ENCODE measurements at places on chromosomes 6 and 20.

DNA sequence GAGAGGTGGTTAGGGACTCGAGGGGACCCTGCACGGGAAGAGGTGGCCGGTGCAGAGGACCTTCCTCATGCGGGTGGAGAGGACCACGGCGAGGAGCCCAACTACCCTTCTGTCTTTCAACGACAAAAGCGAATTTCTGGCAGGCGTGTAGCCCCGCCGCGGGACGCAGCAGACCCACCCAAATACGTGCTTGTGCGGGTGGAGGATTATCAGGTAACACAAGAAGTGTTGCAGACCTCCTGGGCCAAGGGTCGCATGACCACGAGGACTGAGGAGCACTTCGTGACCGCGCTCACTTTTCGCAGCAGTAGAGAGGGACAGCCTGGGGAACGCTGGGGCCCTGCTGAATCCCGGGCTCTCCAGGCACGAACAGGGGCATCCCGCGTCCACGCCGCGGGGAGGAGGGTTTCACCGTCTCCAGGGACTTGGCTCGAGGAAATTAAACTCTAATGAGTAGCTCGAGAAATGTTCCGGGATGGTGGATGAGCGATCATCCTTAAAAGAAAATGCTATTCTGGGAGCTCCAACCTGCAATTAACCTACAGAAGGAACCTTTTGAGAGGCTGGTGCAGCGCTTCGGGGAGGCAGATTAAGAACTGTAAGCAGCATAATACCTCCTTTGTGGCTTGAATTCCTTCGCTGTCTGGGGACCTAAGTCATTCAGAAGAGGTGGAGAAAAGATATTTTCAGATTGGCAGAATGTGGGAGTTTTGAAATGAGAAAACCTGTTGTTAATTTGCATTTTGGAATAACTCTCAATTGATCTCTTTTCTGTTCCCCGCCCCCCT, 804 bp downstream of the C6orf141 start:
- DNase-seq: peak; percentile 52

- DNase-seq: no peak
Measured at GRCh38 chr6:131916847-131917246, 34.3 kb downstream of the CCN2 start.

- DNase-seq: no peak
Measured at GRCh38 chr6:45498591-45498990, 120.9 kb upstream of the SUPT3H start.

DNA sequence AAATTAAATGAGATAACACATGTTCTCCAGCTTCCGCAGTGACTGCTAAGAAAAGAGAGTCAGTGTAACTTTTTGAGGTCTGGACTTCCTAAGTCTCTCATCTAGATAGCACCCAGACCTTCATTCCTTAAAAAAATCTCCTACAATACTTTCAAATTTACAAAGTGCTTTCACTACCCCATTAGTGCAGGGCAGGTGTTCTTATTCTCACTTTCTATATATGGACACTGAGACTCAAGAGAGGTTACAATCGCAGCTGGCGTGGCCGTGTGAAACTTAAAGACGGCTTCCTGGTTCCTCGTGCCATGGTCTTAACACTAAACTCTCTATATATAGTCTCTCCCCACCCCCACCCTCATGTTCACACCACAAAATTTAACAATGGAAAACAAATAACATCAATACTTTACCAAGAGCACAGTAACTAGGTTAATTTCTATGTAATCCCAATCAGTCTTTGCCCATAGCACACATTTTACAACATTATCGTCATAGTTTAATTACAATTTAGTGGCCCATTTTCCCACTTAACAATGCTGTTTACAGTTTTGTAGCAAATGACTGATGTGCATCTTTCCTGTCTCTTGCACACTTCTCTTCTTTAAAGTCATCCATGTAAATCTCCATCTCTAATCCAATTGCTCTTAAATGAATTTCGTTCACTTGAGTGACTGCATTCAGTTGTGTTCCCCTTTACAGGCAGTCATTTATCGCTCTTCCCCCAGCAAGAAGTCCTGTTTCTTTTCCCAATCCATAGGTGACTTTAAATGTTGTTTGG, 78.8 kb upstream of the ARID1B start:
- no peak for DNase-seq

DNA sequence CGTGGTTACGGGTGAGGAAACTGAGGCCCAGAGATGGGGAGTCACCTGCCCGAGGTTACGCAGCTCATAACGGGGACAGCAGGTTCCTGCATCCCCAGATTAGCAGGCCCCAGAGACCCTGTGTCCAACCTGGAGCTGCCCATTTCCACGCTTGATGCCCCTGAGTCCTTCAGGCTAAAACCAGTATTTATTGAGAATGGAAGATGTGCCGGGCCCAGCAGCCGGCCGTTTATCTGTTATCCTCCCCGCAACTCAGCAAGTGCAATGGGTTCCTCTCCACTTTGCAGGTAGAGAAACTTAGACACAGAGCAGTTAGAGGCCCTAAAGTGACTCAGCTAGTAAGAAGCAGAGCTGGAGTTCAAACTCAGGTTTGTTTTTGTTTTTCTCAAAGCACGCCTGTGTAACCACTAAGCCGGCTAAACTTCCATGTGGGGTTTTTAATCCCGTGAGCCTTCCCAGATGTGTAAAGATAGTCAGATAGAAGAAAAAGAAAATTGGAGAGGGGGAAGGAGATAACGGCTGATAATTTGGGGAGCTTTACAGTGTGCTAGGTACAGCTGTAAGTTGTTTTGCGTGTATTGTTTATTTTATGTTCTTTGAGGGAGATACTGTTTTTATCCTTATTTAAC, 775 bp downstream of the PFDN4 start:
- peak; percentile 54 for DNase-seq

DNA sequence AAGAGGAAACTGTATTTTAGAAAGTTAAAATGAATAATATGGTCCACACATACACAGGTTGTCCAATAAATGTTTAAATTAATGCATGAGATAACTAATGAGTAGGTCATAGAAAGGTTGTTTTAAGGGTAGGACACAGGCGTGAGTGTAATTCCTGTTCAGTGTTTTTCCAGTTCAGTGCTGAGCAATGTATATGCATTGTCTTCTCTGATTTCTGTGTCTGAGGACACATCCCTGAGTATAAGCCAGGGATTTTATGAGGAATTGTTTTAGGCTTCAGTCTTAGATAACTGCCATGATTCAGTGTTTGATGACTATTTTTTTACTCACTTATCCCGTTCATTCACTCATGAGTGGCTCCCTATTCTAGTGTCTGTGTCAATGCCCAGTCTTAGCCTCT, 298.5 kb upstream of the TBX18 start:
- no peak for DNase-seq

DNA sequence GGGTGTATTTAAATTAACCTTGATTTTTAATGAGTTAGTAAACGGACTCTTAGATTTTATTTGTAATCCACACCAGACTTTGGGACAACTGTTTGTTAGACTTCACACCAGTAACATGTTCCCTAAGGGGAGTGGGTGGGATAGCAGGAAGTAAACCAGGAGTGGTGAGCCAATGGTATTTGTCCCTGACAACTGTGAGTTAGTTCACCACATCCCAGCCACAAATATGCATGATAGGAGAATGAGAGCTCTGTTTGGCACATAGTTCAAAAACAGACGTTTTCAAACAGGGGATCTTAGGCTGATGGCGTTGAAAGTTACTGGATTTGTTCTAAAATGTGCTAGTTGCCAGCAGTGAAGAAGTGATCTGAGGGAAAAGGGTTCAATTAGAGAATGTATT, 18.7 kb upstream of the COL10A1 start:
- DNase-seq: no peak

GRCh38 chr6:166721576-166721975, 94.5 kb upstream of the RPS6KA2 start:
- no peak for DNase-seq

GRCh38 chr6:157323966-157324300, 614 bp upstream of the TMEM242 start:
- DNase-seq: peak; percentile 58

DNA sequence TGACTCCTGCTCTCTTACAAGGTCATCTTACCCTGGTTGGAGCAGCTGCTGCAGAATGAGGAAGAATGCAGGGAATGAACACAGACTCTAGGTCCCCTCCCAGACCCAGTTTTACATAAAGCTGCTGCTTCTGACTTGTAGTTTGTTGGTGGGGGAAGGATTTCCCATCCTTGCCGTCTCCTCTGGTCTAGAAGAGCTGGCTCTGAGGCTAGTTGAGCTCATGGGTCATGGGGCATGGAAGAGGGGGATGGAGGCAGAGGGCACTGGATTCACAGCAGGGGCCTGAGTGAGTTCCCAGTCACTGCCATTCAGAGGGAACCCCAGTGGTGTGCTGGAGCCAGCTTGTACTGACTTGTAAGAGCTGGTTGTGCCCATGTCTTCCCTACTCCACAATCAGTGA, 9.2 kb upstream of the GUCA1A start:
- DNase-seq: no peak

- DNase-seq: peak; percentile 62
Measured at GRCh38 chr20:58131551-58132142, 96.8 kb downstream of the ANKRD60 start.

- no peak for DNase-seq
Measured at GRCh38 chr6:106281088-106281487, 44.5 kb downstream of the ATG5 start.

DNA sequence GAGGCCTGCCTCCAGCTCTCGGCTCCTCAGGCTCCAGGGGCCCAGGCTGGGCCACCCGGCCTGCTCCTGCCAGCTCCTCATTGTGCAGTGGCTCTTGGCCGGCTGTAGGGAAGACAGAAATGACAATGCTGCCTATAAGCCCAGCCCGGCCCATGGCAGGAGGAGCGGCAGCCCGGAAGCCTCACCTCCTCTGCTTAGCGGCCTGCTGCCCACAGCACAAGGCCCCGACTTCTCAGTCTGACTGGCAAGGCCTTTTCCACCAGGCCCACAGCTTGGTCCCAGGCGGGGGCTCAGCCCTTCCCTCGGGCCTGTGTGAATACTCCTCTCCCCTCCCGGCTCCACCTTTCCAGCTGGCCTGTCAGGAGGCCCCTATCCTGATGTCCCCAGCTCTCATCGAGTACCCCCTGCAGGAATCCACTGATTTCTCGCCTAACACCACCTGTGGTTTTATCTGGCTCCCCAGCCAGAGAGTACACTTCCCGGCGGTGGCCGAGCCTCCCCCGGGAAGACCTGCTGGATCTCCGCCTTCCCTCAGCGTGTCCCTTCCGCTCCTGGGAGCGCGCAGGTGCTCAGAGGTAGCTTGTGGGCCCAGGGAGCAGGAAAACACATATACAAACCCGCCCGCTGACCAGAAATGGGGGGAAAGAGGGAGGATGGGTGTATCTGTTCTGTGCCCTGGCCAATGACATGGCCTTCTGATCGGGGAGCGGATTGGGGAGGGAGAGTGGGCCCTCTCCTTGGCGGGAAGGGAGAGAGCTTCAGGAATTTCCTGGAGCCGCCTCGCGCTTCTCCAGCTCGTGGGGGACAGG, 963 bp downstream of the DDRGK1 start:
- no peak for DNase-seq

GRCh38 chr6:2725999-2726567, 24.6 kb downstream of the MYLK4 start:
- no peak for DNase-seq

DNA sequence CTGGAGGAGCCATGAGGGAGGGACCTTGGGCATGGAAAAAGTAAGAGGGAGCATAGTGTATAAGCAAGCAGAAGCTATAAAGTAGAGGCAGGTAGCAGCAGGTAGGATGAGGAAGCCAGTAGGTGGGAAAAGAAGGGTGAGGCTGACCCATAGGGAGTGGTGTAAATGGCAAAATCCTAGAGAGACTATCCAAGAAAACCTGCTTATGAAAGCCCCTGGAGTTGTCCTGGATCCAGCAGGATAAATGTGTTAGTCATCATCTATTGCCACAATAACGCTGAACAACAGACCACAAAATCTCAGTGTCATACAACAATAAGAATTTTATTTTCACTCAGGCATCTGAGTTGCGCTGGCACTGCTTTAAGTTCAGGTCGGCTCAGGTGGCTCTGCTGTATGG, 30.2 kb downstream of the CHD6 start:
- no peak for DNase-seq

GRCh38 chr20:50325651-50326050, 135.0 kb downstream of the CEBPB start:
- no peak for DNase-seq

DNA sequence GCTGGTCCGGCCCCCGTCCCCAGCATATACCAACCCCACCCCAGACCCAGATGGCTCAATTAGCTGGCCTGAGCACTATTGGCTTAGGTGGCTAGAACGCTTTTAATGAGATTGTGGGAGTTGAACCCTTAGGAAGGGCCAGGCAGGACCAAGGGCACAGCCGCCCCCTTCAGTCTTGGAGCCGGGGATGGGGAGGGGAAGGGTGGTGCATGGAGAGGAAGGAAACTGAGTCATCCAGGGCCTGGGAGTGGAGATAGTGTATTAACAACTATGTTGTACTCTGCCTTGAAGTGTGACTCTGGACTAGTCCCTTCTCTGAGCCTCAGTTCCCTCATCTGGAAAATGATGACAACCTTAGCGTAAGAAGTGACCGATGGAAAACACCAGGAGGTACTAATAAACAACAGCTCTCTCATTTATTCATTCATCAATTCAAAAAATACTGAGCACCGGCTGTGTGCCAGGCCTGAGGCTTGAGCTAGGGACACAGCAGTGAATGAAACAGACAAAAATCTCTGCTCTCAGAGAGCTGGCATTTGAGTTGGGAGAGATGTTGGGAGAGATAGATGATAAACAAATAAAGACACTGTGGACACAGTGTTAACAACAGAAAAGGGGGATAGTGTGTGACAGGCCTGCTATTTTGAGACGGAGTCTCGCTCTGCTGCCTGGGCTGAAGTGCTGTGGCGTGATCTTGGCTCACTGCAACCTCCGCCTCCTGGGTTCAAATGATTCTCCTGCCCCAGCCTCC, 11.5 kb downstream of the PEDS1 start:
- no peak for DNase-seq

- DNase-seq: no peak
Measured at GRCh38 chr20:23018432-23018831, 16.7 kb upstream of the SSTR4 start.

GRCh38 chr6:153947808-153948447, 91.1 kb upstream of the OPRM1 start:
- DNase-seq: no peak

GRCh38 chr6:148383658-148384368, 41.2 kb downstream of the SASH1 start:
- no peak for DNase-seq

GRCh38 chr6:44253307-44254101, 3.8 kb downstream of the SLC35B2 start:
- no peak for DNase-seq

- DNase-seq: no peak
Measured at GRCh38 chr6:168208402-168208801, 111.2 kb downstream of the DACT2 start.

DNA sequence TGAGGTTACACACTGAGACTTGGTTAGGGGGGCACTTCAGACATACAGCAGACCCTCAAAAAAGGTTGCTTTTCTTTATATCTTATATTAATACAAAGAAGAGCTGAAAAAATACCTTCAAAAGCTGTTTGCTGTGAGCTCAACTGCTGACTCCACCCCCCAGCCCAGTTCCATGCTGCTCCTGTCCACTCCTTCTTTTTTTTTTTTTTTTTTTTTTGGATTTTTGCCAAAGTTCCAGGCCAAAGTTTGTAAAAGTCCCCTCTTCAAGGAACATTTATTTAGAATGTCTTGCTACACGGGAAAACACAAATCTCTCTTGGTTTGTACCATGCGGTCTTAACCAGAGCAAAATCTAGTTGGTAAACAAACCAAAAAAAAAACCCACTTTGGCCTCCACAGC, 85.3 kb upstream of the AKAP12 start:
- no peak for DNase-seq

GRCh38 chr6:32852018-32852843, 1.3 kb downstream of the TAP1 start:
- no peak for DNase-seq

All from retinal pigment epithelial cell (primary cell).